ENCODE measurements at places on chromosomes 6 and 20.

GRCh38 chr6:144895313-144896278, 610.5 kb downstream of the UTRN start:
- DNase-seq = no peak

GRCh38 chr20:52444455-52444854, 252.9 kb upstream of the ZFP64 start:
- no peak for DNase-seq

- no peak for DNase-seq
Observed at GRCh38 chr6:109687271-109687761, 3.7 kb downstream of the AK9 start.

- DNase-seq = no peak
Observed at GRCh38 chr20:47791084-47791599, 5.9 kb upstream of the SULF2 start.

GRCh38 chr6:2245877-2246863, 765 bp upstream of the GMDS start:
- DNase-seq = peak; percentile 31

DNA sequence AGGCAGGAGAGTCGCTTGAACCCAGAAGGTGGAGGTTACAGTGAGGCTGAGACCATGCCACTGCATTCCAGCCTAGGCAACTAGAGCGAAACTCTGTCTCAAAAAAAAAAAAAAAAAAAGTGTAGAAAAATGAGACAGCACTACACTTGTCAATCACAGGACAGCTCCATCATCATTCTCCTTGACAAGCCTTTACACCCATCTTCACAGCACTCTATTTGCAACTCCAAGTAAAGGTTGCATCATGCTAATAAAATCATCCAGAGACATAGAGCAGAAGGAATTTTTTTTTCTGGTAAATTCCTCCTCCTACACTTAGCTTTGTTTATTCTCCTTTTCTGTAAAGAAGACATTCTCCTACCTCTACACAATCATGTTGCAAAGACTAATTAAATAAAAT, 791.0 kb upstream of the HS3ST5 start:
- DNase-seq = no peak

DNA sequence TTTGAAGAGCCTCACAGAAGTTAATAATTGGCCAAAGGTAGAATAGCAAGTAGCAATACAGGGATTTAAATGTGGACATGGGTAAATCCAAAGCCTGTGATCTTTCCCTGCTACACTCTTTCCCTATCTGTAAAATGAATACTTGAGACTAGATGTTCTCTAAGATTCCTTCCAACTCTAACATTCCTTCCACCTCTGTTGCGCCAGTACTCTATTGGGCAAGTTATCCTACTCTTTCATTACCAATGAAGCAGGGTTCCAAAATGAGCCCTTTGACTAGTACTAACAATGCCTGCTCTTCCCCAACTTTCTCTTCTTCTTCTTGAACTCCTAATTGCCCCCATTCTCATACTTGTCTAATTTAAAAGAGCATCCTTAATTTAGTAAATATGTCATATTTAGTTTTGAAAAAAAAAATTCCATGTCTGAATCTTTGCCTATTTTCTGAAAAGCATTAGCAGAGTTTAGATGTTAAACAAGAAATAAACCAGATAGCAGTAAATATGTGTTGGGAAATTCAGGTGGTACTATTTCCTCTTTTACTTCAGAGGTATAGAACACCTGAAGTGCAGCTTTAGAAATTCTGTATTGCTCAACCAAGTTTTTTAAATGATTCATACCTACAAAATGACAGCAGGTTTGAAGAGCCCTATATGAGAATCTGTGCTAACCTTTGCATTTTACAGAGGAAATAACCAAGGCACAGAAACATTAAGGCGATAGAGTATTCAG, 35.1 kb upstream of the RSPO3 start:
- DNase-seq = no peak

GRCh38 chr20:2902818-2903217, 29.5 kb downstream of the PTPRA start:
- DNase-seq = no peak

DNA sequence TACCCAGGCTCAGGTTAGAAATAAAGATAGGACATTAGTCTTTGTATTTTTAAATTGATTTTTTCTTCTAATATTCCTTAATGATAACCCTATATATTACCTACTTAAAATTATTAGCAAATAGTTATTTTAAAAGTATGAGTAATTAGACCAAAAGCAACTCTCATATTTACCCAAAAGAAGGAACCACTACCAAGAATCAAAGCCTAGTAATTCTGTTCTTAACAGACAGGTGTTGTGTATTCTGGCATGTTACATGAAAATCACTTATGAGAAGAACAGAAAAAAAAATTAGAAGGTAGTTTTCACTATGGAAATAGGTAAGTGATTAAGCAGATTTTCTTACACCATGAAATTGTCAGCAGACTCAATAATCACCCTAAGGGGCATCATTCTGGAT, 105.1 kb downstream of the ATG5 start:
- DNase-seq = no peak

- no peak for DNase-seq
Observed at GRCh38 chr20:37990571-37991151, 42.6 kb downstream of the TTI1 start.

DNA sequence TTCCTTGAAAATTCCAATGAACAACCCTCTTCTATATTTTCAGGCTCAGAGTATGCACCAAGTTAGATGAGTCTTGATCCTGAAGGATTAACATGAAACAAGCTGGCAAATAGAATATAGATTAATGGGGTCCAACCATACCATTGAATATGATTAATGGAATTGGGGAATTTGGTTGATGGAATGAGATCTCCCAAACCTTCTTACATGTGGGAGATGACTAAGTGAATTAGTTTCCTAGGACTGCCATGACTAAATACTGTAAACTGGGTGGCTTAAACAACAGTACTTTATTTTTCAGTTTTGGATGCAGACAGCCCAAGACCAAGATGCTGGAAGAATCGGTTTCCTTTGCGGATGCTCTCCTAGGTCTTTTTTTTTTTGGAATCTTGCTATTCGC, 347.0 kb downstream of the QKI start:
- DNase-seq = no peak

DNA sequence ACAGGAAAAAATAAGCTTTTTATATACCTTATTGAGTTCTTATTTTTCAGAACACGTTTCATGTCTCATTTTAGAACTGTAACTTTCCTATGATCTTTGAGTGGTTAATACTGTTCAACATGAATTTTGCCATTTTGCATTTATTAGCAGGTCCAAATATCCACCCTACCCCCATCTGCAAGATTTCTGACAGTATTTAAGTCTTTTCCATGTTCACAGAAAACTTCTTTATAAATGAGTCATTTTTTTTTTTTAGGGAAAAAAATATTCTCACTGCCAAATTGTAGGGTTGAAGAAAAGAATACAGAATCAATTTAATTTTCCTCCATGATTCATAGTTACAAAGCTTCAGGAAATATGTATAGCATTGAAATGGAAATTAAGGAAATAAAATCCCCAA, 101.8 kb downstream of the COL21A1 start:
- no peak for DNase-seq

DNA sequence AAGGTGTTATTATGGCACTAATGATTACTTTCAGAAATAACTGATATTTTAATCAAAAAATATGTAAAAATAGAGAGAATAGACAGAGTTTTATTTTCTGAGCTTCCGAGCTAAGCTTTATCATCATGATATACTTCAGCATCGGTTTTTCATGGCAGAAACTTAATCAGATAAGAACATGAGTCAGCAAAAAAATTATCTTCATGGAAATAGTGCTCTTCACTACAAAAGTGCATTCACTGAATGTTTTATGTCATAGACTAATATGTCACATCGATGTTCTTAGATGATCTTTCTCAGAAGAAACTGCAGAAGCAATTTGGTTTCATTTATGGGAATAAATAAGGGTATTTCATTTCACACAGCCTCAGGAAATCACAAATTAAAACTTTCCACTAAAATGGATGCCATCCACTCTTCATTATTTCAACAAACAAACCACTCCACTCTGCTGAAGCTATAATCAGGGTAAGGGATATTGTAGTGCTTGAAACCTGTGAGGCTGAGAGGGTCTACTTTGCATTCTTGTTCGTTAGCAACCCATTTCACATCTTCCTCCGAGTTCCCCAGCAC, 10.2 kb upstream of the MAP3K7 start:
- no peak for DNase-seq

Data from midbrain (tissue), 1 donor.